ENCODE measurements at places on chromosomes 6 and 20.

DNA sequence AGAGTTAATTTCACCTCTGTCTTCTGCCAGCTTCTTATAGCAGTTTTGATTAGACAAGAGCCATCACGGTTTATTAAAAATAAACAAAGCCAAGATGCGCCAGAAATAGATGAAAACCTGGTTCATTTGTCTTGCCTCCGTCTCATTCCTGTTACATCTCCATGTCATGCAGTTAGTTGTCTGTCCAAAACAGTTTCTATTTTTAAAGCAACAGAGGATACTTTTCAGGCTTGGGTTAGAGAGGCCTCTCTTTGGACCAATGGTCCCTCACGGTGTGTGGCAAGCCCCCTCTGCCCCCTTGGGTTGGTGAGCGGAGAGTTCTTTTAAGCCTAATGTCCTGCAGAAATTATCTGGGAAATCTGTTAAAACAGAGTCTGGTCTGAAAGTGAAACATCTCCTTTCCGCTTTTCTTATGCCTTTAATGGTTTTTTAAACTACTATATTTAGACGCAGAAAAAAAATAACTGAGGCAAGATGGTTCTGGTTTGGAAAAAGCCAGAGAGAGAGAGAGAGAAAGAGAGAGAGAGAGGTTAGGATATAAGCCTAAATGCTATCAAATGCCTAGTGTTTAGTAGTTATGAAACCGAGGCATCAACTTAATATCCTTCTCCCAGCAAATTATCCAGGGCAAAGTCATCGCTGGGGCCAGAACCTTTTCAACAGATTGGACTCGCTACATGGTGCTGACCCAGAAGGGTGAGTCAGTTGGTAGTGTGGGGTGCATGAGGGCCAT is 64.5 kb downstream of the ZDHHC14 start:
- DNase-seq, result no peak

DNA sequence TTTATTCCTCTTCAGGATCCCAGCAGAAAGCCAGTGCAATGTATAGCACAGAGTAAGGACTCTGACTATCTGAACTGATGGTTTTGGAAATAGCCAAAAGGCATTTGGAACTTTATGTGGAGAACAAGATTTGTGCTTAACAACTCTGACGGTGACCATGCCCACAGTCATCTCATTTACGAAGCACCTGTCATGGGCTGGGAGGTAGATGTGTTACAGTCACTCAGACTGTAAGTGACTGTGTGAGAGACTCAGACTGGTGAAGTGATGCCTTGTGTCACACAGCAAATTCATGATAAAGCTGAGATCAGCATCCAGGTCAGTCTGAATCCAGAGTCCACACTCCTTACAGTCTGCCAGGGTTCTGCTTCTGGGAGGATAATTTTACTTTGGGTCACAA is 23.9 kb upstream of the FAM83C start:
- DNase-seq, result no peak

GRCh38 chr20:59160389-59161115 is 3.1 kb upstream of the ZNF831 start:
- DNase-seq, result no peak

DNA sequence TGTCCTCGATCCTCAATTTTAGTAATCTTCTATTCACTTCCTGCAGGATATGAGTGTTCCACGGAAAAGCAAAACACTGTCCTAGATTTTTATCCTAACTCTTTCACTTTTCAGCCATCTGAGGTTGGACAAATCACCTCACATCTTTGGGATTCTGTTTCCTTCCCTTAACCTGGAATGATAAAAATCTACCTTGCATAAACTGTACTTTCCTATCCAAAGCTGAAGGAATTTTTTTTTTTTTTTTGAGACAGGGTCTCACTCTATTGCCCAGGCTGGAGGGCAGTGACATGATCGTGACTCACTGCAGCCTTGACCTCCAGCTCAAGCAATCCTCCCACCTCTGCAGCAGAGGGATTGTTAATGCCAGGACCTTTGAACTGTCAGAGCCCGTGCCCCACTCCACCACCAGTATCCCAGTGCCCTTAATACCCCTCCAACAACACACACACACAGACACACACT is 20.5 kb downstream of the CAPN11 start:
- no peak for DNase-seq

DNA sequence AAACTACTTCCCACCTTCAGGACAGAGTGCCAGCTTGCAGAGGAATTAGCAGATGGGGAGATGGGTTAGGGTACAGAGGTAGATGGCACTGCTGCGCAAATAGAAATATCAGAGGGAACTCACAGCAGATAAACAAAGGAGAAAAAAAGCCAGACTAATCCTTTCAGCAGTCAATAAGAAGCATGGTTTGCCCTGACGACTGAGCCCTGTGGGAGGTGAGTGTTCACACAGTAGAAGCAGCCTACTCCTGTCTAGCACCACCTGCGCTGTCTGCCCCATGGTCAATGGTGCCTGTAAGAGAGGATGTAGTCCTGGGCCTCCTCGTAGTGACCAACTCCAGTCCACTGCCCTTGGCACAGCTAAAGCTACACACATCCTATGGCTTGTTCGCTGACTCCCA is 174.1 kb downstream of the IBTK start:
- DNase-seq, result no peak

DNA sequence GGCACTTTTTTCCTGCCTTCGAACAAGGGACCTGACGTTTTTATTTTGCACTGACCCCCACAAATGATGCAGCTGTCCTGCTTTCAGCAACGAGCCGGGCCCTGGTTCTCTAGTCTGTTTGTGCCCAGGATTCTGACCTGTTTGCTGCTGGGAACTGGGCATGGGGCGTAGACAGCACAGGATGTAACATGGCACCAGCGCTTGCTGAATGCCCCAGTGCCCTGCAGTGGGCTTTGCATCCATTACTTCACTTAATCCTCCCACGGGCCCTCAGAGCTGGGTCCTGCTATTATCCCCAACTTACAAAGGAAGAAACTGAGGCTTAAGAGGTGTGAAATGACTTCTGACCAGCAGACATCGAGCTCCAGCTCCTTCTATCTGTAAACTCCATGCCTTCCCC is 80.4 kb upstream of the PMEPA1 start:
- DNase-seq, result no peak

- no peak for DNase-seq
These were observed 15.3 kb upstream of the MMP9 start for GRCh38 chr20:45993197-45993951.

GRCh38 chr6:57013521-57013926 is 33.0 kb upstream of the KIAA1586 start:
- no peak for DNase-seq
